ENCODE measurements at places on chromosomes 13 and 19. TPM values are rescaled to one million over a fixed set of nuclear protein-coding genes. Genes with fewer than 3 reads are reported as not detected.

The MISP3 gene
- total RNA-seq, result 3.6 TPM

The ZNF527 gene
- 3.7 TPM for total RNA-seq

The ZNF177 gene
- 0.61 TPM for total RNA-seq

The DCT gene
- not detected for total RNA-seq

The CLEC4M gene
- not detected for total RNA-seq

The SAMD1 gene
- 26.8 TPM for total RNA-seq

The CPB2 gene
- 0.11 TPM for total RNA-seq

The NLRP11 gene
- not detected for total RNA-seq

The CYP2A6 gene
- not detected for total RNA-seq

The JSRP1 gene
- total RNA-seq, result 0.12 TPM

The CNN1 gene
- 0.45 TPM for total RNA-seq

The NUDT15 gene
- total RNA-seq, result 29.3 TPM

The LRRC63 gene
- total RNA-seq, result not detected

The DHDH gene
- 0.62 TPM for total RNA-seq

The VSIG10L gene
- 8.5 TPM for total RNA-seq

The CADM4 gene
- total RNA-seq, result 8.7 TPM

The IZUMO2 gene
- total RNA-seq, result not detected

The LILRA6 gene
- not detected for total RNA-seq

The COG3 gene
- total RNA-seq, result 10.9 TPM

The ADGRE3 gene
- not detected for total RNA-seq

The ADAMTSL5 gene
- total RNA-seq, result 2.4 TPM

The TIMM44 gene
- total RNA-seq, result 26.6 TPM

The IER2 gene
- 41.8 TPM for total RNA-seq

The CD209 gene
- not detected for total RNA-seq

The COL5A3 gene
- 3.8 TPM for total RNA-seq

The CLDN10 gene
- total RNA-seq, result 0.14 TPM

The TSEN34 gene
- 116 TPM for total RNA-seq

The IL11 gene
- 11.3 TPM for total RNA-seq

The GSX1 gene
- not detected for total RNA-seq

Data from A549 treated with dexamethasone at 1 μM for 4 hours (cell line).